ENCODE measurements at places on chromosomes 12 and 14.

DNA sequence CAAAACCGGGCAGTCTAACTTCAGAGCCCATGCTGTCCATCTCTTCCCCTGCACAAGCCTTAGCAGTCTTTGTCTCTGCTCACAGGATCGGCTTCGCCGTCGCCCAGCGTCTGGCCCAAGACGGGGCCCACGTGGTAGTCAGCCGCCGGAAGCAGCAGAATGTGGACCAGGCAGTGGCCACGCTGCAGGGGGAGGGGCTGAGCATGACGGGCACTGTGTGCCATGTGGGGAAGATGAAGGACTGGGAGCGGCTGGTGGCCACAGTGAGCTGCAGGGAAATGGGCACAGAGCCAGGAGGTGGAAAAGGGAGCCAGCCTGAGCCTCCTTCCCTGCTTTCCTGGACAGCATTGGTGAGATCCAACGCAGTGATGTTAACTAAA, 14.2 kb upstream of the CARMIL3 start:
- no peak for DNase-seq

DNA sequence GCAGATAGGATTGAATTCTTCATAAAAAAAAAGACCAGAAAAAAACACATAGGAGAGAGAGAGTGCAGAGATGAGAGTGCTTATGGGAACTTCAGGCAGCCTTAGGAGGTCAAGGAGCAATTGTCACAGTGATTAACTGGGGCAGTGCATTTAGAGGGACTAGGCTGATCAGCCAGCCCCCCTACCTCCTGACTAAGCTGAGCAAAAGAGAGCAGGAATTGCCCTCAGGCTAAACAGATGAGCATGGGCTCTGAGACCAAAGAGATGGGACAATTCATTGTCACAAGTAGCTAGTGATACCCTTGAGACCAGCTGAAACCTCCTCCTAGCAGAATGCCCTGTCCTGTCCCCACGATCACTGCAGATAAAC, 124.0 kb downstream of the BTG1 start:
- DNase-seq, result no peak

DNA sequence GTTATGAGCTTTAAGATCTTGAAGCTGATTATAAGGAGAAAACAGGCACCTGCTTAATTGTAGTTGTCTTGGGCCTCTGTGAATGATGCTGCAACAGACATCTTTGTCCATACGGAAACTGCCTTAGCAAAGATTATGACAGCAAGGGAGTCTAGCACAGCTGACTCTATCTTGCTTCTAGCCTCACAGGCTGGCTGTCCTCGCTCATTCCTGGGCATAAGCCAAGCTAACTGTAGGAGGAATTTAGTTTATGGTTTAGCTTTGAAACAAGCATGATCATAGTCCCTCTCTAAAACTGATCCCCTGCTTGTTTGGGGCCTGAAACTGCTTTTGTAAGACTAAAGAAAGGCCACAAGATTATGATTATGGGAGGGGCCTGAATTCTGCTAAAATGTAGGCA, 74.3 kb upstream of the C14orf132 start:
- no peak for DNase-seq

- no peak for DNase-seq
Measured at GRCh38 chr12:11749943-11750690, 100.6 kb downstream of the ETV6 start.

GRCh38 chr12:88650715-88651114, 70.4 kb upstream of the KITLG start:
- DNase-seq, result peak; percentile 11

DNA sequence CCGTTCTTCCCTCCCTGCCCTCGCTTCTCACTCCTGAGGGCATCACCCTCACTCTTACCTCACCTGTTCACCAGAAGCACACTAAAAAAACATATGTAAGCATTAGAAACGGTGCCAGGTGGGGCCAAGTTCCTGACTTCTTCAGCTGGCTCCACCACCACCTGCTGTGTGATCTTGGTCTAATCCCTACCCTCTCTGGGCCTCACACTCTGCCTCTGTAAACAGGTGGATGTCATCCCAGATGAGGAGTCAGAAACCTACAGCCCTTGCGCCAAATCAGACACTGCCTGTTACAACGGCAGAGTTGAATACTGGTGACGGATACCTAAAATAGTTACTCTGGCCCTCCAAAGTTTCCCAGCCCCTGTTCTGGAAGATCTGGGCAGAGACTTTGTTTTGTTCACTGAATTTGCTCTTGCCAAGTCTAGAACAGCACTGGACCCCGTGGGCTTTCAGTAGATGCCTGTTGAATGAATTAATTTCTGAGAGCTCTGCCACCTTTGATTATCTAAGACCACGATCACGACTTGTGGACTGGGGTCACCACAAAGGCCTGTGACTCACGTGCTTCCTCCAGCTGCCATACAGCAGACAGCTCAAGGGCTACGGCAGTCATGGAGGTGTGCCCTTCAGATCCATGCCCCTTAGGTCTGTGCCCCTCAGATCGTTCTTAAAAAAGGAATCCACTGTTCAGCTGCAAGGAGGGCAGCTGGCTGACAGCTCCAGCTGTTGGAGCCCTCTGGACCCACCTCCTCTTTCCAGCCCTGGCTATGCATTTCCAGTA, 71.9 kb downstream of the GSC start:
- no peak for DNase-seq

DNA sequence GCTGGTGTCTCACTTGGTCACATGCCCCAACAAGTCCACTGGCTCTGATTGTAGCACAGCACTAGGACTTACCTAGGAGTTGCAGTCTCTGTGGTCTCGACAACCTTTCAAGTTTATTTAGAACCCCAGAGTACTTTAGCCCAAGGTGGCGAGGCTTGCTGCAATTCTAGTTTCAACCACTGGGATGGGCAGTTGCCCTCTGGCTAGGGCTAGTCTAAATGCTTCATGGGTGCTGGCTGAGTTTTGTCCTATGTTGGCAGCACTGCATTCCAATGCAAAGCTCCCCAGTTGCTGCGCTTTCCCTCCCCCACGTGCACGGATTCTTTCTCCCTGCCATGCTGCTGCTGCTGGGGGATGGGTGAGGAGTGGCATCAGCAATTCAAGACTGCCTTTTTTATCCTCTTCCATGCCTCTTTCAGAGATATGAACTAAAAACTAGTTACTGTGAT, 207.9 kb downstream of the SYNE2 start:
- DNase-seq, result peak; percentile 11

DNA sequence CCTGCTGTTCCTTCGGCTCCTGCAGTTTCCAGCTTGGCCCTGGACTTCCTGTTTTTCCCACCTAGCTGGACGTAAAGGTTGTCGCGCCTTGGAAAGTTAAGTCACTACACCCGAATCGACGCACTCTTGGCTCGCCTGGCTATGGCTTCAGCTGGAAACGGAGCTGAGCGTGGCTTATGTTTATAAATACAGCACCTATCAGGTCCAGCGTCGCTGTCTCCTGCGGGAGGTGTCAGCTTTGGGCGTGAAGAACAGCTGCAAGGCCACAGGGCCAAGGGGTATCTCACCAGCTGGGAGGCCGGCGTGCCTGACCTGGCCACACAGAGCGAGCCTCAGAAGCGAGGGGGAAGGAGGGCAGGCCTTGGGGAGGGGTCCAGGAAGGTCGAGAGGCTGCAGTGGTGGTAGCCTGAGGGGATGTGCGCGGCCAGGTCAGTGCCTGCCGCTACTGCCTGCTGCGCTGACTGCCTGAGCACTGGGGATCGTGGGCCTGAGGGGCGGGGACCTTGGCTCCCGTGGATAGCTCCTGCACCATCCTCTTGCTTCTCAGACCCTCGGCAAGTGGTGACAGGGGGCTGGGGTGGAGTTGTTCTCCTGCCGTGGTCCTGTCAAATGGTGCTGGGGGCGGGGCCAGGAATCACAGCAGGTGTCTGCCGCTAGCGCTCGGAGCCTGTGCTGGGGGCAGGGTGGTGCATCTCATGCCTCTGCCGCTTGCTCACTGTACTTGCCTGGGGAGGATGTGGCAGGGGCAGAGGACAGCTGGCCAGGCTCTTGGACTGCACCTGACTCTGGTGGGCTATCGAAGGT, 12.5 kb downstream of the PACS2 start:
- DNase-seq, result no peak

GRCh38 chr12:47321436-47321835, 241.7 kb upstream of the AMIGO2 start:
- DNase-seq, result no peak

GRCh38 chr12:108313606-108314351, 25.3 kb downstream of the CMKLR1 start:
- no peak for DNase-seq

DNA sequence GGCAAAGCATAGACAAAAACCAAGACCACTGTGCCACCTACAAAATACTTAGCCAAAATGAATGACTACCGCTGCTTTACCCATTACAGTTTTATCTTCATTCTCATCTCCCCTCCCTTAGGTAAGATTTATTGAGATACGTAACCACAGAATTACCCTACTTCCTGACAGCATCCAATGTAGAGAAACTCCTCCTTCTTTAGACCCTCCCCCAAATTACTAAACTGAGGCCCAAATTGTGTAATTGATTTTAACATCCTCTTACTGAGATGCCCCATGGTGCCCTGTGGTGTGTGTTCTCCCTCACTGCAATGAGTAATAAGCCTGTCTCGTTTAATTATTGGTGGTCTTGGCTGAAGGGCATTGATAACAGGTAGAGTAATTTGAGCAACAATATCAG, 19.1 kb downstream of the VRK1 start:
- DNase-seq, result no peak

GRCh38 chr12:6432991-6433390, 11.8 kb upstream of the CD27 start:
- no peak for DNase-seq

GRCh38 chr12:273382-273781, 10.7 kb upstream of the SLC6A13 start:
- DNase-seq, result no peak

DNA sequence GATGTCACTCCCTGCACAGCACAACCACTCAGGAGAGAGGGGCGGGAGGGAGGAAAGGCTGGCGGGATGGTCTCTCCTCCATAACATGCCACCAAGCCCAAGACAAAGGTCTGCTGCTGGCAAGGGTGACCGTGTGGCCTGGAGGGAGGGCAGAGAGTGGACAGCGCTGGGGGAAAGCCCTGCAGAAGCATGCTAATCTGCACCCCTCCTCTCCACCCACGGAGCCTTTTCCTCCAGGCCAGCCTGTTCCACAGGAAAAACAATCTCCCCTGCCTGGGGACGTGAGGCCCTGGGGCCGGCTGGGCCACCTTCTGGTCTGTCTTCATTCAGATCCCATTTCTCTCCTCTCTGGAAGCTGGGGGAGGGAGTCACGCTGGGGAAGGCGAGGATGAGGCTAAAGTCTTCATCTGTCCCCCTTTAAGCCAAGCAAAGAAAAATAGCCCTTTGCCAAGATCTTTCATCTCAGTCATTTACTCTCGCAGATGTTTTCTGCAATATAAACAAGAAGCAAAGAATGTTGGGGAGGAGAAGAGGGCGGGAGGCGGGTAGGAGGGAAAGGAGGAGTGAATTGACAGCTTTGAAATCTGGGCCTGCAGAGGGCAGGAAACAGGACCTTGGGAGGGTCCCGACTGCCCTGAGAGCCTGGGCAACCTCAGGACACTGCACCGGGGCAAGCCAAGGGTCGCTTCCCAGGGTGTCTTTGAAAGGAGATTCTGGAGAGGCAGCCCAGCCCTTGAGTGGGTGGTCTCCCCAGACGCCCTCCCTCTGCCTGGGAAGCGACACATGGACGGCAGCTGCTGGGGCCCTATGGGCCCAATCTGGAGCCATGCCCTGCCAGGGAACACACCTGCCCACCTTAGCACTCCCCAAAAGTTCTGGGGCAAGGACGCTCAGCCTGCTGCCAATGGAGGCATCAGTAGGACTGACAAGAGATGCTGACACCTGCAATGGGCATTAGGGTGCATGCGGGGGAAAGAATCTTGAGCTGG, 133.6 kb downstream of the ZFP36L1 start:
- no peak for DNase-seq

DNA sequence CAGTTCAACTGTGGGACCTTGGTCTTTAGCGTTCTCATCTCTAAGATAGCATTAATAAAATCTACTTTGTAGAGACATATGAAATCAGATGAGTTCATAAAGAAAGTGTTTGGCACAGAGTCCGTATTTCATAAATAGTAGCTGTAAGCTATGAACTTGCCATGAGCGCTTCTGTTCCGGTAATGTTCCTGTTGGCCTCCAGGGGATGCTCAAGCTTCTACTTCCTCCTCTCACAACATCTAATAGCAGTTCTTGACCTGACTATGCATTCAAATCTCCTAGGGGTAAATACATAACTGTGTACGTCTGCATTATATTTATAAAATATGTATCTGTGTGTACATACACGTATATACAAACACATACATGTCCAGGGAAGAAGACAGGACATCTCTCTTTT, 288.2 kb upstream of the TMPO start:
- no peak for DNase-seq

Measured in AG08396 (cell line).